ENCODE measurements at places on chromosomes 5 and 9. TPM values are rescaled to one million over a fixed set of nuclear protein-coding genes. Genes with fewer than 3 reads are reported as not detected.

ERGIC1 gene
- total RNA-seq: 46.2 TPM

CATSPER3 gene
- 0.79 TPM for total RNA-seq

GRCh38 chr5:139915834-139916233, 120.2 kb downstream of the PSD2 start:
- DNase-seq: no peak

OGN gene
- 1,092 TPM for total RNA-seq

ASPN gene
- 118 TPM for total RNA-seq

DNA sequence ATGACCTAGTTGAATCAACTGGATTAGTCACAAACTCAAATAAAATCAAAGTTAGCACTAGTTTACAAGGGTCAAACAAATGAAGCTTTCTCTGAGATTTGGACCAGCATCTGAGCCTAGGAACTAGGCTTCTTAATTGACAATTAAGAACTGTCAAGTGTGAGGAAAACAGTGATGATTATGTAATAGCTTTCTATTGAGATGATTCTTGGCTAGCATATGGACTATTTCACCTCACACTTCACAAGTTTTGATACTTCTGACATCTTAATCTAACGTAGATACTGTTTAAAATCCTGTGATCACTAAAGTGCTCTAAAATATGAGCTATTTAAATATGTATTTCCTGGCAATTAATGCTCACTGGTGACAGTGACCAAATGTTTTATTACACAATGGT, 542.9 kb downstream of the EFNA5 start:
- DNase-seq: no peak

- DNase-seq: no peak
These were observed 15.0 kb upstream of the PIP5K1B start for GRCh38 chr9:68690088-68690487.

IL3 gene
- total RNA-seq: not detected

DNA sequence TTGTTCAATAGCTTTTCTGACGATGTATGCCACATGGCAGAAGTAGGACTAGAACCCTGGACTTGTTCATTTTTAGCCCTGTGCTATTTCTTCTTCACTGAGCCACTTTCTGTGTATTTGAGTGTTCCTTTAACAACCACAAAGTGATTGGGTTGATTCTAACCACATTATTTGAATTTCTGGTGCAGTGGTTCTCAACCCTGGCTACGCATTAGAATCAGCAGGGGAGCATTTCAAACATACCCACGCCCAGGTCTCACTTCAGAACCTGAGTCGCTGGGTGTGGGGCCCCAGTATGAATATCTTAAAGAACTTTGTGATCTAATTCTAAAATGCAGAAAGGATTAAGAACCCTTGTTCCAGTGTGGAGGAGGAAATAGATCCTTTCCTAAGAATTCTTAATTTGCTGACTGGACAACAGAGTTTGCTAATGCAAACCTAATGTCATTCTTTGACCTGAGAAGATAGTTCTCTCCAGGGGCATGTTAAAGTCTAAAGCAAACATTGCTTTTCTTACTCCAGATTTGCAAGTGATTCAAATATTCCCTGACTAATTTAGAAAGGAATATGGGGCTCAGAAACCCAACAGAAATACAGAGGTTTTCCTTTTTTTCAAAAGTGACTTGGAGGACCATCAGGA, 75.4 kb upstream of the GDNF start:
- no peak for DNase-seq

SPEF2 gene
- total RNA-seq: 36.4 TPM

CHSY3 gene
- total RNA-seq: 13.7 TPM

DNA sequence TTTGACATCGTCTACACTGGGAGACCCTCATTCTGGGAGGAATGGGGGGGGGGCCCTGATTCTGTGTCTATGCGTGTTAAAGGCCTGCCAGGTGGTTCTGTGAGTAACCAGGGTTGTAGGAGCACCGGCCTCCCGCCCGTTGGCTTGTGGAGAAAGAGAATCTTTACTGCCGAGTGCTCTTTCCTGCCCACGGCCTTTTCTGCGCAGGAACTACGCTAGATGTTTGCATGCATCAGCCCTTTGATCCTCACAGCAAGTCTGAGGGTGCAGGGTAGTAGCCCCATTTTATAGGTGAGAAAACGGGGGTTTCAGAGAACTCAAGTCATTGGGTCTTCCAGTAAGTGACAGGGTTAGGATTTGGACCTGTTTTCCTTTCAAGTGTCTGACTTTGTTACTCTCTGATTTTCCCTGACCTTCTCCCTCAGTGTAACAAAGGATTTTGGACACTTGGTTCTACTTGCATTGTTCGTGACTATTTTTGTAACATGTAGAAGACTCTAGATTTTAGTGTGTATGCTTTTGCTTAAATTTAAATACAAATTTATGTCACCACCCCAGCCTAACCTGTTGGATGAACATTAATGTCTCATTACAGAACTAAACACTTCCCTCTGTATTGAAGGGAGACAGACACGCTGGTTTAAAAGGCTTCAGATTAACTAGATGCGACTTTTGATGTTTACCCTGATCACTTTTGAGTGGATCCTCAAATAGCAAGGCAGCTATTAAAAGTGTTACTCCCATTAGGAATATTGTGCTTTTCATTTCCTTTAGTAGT, 22.0 kb downstream of the MAST4 start:
- DNase-seq: no peak

DNA sequence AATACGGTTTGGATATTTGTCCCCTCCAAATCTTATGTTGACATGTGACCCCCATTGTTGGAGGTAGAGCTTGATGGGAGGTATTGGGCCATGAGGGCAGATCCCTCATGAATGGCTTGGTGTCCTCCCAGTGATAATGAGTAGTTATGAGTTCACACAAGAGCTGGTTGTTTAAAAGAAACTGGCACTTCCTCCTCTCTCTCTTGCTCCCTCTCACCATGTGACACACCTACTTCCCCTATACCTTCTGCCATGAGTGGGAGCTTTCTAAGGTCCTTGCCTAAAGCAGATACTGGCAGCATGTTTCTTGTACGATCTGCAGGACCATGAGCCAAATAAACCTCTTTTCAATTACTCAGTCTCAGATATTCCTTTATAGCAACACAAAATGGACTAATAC, 132.0 kb downstream of the PIK3R1 start:
- no peak for DNase-seq

- no peak for DNase-seq
These were observed 52.6 kb downstream of the INIP start for GRCh38 chr9:112665347-112665746.

BHMT gene
- 9.3 TPM for total RNA-seq

GRCh38 chr9:118324706-118325105, 620.5 kb downstream of the TLR4 start:
- DNase-seq: no peak

DNA sequence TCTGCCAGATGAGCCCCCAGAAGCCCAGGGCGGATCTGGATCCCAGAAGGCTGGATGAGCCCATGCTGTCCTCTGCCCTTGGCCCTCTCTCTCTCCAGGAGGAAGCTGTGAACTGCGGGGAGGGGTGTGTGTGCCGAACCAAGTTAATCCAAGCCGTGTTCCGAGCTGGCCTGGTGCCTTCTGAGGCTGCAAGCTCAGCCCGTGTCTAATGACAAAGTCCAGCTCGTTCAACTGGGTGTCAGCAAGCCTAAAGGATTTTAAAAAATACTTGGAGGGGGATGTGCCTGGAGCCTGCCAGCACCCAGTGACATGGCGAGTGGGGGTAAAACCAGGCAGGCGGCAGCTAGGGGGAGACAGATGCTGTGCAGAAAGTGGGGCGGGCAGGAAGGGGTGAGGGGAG, 8.0 kb downstream of the STC2 start:
- DNase-seq: no peak

DNA sequence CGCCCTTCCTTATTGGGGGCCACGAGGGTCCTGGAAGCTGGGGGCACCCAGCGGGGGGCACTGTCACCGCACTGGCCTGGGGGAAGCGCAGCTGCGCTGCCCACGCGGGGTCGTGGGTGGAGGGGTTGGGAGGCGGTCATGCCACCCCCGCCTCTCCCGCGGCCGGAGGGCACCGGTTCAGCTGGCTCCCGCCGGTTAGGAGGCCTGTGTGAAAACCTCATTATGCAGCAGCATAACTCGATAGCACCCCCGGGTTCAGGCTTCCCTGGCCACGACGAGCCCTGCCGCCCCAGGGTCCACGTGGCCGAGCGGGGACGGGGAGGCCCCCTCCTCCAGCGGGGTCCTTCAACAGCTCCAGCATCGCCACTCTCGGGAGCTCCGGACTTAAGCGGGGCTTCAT, 91.2 kb upstream of the ERCC6L2 start:
- DNase-seq: no peak

SLC12A7 gene
- total RNA-seq: 13.3 TPM

SLIT3 gene
- 18.1 TPM for total RNA-seq

DNA sequence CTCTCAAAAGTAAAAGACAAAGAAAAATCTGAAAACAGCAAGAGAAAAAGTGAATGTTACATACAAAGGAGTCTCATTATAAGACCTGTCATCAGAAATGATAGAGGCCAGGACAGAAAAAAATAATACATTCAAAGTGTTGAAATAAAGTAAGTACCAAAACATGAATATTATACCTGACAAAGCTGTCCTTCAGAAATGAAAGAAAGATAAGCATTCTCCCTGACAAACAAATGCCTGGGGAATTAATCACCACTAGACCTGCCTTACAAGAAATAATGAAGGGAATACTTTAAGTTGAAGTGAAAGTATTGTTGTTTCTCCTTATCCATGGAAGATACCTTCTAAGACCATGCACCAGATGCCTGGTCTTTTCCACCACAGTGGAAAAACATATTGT, 1605.2 kb upstream of the CDH6 start:
- DNase-seq: no peak

DNA sequence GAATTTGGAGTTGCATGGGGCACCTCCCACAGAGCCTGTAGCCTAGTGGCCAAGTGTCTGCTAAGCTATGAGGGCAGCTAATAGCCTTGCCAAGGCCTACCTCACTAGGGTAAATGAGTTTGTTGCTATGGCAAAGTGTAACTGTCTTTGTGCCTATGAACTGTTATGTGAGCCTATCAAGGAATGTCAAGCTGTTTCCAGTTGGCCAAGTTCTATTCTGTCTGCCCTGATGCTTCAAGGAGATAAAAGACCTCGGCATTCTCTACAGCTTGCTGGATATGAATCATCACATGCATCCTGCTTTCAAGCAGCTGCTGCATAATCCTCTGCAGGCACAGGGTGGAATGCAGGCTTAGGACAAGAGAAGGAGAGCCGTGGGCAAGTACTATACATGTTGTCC, 69.8 kb upstream of the CCDC112 start:
- DNase-seq: no peak

DNA sequence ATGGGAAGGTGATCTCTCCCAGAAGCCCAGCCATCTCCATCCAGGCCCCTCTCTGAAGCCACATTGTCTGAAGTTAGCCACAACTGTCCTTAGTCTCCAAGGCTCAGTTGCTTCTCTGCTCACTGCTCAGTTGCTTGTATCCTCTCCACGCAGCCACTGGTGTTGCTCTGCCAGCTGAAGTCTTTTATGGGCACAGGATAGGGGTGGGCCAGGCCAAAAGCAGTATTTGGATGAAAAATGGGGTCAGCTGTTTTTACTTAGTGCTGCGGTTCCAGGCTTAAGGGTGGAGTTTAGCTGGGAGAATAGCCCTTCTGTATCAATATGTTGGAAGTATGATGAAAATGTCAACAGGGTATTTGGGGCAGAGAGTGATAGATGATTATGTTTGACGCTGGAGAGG, 168.8 kb upstream of the PPP1R2B start:
- DNase-seq: no peak

ZDHHC11 gene
- total RNA-seq: 14.3 TPM

DNA sequence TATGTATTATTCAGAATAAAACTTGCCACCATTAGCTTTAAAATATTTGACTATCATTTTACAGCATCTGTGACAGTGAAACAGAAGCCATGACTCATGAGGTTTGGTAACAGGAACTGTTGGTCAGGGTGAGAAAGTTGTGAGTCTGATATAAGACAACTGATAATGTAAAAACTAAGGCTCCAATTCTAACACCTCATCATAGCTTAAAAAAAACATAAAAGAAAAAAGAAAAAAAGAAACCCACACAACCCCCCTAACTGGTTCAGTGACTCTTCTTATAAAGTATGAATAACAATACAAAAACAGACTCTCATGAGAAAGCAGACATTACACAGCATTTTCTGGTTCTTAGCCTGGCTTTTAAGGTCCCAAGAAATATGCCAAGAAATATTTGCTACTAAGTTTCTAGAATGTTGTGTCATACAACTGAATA, 85.8 kb downstream of the MRPS27 start:
- no peak for DNase-seq

DNA sequence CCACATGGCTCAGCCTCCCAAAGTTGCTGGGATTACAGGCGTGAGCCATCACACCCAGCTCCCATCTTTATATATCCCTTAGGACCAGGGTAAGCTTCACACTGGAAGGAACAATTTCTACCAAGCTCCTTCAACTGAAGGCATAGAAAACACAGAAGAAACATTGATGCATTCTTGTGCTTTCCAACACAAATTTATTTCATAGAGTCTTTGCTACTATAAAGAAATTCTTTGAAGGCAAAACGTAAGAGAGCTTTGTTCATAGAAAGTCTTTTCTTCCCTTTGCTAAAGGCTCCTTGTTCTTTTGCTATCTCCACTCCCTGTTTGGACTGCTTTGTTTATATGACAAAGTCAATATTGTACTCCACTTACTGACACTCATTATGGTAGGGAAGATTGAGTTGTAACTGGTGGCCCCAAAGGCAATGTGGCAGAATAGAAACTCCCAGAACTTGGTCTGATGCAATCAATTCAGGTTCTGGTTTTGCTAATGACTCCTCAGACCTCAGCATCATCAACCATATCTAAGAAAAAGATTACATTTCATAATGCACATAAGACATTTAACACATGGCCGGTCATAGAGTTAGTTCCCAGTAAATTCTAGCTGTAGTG, 97.4 kb upstream of the CLINT1 start:
- no peak for DNase-seq

DNA sequence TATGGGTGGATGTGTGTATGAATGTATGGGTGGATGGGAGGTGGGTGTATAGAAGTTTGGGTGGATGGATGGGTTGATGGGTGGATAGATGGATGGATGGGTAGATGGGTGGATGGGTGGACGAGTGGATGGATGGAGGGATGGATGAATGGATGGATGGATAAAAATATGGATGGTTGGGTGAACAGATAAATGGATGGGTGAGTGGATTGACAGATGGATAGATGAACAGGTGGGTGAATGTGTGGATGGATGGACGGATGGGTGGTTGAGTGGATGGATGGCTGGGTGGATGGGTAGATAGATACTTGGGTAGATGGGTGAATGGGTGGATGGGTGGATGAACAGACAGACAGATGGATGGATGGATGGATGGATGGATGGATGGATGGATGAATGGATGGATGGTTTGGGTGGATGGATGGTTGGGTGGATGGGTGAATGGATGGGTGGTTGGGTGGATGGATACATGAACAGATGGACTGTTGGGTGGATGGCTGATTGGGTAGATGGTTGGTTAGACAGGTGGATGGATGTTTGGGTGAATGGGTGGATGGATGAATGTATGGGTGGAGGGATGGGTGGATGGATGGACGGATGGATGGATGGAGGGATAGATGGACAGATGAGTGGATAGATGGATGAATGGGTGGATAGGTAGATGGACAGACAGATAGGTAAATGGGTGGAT, 166.8 kb downstream of the IRX2 start:
- DNase-seq: no peak

NR2F1 gene
- 126 TPM for total RNA-seq

Data from spinal cord (tissue), 10 donors.